ENCODE measurements at places on chromosomes 7 and 10.

DNA sequence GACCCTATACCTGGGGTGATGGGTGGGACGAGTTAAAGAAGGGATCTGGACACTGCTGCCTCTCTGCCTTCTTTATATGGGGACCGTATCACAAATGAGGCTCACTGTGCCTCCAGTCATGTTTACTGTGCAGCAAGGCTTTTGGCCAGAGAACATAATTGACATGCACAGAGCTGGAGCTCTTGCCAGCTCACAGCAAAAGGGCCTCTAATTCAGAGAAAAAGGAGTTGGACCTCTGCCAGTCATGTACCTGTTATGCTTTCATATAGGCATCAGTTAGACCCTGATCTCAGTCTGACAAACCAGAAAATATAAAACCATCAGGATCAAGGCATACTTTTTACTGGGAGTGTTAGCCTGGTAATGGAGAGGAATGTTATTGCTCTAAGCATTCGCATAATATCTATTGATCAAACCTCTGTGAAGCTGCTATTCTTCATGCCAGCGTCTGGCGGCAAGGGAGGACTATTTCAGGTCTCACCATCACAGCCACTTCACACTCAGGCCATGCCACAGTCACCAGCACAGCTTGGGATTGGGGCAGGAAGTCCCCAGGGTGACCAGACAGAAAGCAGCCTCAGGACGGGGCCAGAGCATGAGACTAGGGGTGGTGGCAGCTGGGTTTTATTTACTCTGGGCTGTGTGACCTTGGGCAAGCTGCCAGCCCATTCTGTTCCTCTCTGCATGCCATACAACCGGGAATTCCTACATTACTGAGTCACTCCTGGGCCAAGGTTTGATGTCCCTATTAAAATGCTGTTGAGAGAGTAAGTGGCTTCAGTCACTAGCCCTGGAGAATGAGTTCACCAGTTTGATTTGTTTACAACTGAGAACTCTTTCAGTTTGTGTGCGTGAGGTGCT lies 90.1 kb downstream of the NPSR1 start:
- peak; percentile 92 for DNase-seq

DNA sequence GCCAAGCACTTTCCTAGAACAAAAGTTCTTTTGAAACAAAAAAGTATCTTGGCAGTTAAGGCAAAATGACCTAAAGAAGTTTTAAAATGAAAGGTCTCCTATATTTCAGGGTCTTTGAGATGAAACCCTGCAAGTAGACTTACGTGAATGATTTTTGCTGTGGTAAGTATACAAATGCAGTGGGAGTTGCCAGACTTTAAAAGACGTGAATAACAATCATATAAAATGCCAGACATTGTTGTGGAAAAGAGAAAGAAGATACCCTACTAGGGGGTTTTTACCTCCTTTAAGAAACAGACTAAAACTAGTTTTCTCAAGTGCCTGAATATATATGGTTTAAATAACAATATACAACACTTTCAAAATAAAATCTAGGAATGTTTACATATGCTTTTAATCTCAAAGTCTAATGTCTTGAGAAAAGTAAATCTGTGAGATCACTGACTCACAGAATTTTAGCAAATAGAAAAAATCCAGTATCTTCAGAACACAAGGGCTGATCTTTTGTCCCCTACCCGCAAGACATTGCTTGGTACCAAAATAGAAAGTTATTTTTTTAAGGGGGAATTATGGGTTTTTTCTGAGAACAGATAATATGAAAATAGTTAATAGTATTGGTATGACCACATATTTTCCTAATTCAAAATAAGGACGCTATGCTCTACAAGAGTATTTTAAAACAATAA lies 29.5 kb downstream of the LRRC17 start:
- DNase-seq, result no peak

- no peak for DNase-seq
These were observed 258.8 kb downstream of the FRMD4A start for GRCh38 chr10:14071956-14072355.

DNA sequence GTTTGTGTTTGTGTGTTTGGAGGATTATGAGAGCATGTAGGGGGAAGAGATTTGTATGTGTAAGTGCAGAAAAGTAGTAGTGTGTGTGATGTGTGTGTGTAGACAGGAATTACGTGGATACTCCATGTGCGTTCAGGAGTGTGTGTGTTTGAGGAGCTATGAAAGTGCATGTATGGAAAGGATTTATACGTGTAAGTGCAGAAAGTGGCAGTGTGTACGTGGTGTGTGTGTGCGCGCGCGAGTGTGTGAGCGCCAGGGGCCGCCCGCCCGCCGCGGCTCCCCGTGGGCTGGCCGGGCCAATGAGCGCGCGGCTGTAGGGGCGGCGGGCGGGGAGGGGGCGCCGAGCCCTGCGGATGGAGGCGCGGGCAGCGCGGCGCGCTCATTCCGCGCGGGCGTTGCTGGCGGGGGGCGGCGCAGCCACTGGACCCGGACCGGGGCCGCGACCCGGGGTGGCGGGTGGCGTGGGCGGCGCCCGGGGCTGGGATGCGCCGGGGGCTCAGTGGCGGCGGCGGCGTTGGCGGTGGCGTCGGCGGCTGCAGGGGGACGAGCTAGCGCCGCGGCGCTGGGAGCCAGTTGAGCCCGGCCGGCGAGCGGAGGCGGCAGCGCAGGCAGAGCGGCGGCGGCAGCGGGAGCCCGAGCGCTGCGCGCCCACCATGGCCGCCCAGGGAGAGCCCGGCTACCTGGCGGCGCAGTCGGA lies at the start of gene BICC1:
TSS of gene BICC1 (plus strand) at position 382 of the 697 bp plus-strand sequence. CDS start at position 654, 272 bp downstream.
- no peak for DNase-seq

- peak; percentile 48 for DNase-seq
These were observed 33.8 kb upstream of the RBM20 start for GRCh38 chr10:110610308-110610774.

- no peak for DNase-seq
These were observed 2.2 kb downstream of the HOXA5 start for GRCh38 chr7:27141137-27141922.

- no peak for DNase-seq
These were observed 121.2 kb downstream of the EMX2 start for GRCh38 chr10:117663750-117664149.

DNA sequence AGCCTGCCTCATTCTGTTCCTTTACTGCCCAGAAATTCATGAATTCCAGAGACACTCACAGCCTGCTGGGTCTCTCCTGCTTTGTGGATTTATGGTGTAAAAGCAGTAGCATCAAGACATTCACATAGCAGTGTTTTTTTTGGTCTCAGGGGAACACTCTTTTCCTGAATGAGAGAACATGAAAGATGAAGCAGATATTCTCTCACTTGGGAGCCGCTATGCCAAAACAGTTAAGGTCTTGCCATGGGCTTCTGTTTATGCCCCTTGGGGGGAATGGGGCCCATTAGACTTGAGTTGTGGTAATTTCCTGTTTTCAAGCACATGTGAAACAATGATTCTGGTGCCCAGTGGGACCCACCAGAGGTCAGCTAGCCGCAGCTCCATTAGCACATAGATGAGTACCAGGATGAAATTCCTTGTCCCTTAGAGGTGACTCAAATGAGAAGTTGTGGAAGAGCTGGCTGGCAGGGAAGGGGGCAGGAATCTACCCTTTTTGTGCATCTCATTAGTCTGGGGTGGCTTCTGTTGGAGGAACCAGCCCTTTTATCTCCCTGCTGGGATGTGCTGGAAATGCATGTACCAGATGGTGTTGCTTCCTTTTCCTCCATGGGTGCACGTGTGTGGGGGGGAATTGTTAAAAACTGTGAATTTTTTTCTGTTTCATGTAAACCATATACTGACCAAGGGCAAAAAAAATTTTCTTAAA lies 13.3 kb downstream of the BMPER start:
- no peak for DNase-seq

DNA sequence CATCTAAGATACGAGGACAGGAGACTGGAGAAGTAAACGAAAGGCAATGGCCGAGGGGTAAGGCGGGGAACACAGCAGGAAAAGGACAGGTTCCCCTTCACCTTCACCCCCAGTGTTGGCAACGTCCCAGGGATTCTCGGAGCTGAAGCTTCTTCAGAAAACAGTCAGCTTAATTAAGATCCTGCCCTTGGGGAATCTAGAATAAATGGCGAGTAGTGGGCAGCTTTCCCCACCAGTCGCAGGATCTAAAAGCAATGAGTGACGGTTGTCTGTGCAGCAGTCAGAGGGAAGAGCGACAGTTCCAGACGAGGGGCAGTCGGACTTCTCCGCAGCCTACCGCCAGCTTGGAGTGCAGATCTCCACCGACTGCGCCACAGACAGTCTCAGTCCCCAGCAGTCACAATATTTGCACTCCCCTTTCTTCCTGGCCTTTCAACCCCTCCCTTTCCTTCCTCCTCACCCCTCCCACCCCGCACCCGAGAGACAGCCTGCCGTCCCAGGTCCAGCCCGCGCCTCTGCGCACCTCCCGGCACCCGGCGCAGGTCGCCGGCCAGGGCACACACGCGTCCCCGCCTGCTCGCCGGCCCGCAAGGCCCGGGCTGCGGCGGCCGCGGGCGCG lies 10.9 kb upstream of the SP8 start:
- peak; percentile 74 for DNase-seq

GRCh38 chr10:133139551-133140065 lies 20.4 kb upstream of the KNDC1 start:
- no peak for DNase-seq

GRCh38 chr10:118031351-118032075 lies 15.2 kb downstream of the RAB11FIP2 start:
- DNase-seq, result no peak
